Lower leg skin (tissue), 4 donors: ENCODE measurements at places on chromosomes 7 and 10. TPM values are rescaled to one million over a fixed set of nuclear protein-coding genes. Genes with fewer than 3 reads are reported as not detected.

GRCh38 chr10:27664461-27664860 is 81.2 kb downstream of the MKX start:
- no peak for DNase-seq

DNA sequence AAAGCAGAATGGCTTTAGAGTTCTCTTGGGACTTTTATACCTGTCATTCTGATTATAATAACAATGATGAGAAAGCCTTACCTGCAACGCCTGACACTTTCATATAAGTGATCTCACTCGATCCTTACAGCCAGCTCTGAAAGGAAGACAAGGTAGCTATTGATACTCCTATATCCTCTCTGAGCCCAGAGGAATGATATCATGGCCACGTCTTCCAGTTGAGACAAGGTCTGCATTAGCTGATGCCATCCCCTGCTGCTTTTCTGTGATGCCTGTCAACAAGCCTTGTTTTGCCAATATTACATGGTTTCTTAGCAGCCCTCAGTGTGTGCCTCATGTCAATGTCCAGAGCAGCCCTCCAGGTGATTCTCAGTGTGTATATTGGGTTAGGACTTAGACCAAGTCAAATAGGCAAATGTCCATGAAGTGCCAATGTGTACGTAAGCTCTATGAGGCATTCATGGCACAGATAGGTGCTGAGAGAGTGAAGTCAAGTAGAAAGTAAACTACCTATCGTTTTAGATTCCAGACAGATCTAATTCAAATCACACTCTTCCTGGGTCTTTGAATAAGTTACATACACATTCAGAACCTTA is 405.9 kb downstream of the ADRA2A start:
- no peak for DNase-seq

GRCh38 chr10:13219685-13220670 is 14.2 kb downstream of the UCMA start:
- DNase-seq: no peak

GRCh38 chr10:124586142-124586541 is 124.5 kb downstream of the LHPP start:
- DNase-seq: no peak

DNA sequence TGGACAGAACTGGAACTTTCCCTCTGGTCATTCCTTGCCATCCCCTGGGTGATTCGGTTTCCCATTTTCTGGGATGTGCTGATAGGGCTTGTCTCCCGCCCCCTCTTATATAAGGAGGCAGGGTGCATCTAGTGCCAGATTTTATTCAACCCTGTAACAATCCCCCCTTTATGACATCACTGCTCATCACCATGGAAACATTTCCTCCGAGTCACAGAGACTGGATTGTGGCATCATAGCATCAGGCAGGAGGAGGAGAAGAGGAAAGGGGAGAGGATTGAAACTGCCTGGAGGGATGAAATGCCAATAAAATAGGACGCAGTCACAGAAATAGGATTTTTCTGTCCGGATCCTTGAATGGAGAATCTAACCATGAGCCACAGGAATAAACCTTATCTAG is 25.0 kb downstream of the SORCS3 start:
- no peak for DNase-seq

DNA sequence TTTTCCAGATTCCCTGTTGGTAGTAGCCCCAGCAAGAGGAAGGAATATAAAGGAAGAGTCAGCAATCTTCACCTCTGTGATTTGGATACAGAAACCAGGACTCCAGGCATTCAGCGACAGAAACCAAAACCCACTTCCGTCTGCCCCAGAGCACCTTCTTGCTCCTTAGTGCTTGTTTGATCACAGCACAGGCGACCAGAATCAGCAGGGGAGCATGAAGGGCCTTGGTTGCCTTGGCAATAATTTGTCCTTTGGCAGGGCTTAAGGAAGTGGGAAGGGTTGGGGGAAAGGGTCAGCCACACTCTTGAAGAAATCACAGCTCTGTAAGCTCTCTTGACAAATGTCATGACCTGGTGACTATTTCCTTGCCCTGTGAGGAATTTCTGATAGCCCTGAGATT is 379.6 kb downstream of the OTUD1 start:
- no peak for DNase-seq

GRCh38 chr10:50025627-50026026 is 37.4 kb downstream of the AGAP6 start:
- DNase-seq: no peak

DNA sequence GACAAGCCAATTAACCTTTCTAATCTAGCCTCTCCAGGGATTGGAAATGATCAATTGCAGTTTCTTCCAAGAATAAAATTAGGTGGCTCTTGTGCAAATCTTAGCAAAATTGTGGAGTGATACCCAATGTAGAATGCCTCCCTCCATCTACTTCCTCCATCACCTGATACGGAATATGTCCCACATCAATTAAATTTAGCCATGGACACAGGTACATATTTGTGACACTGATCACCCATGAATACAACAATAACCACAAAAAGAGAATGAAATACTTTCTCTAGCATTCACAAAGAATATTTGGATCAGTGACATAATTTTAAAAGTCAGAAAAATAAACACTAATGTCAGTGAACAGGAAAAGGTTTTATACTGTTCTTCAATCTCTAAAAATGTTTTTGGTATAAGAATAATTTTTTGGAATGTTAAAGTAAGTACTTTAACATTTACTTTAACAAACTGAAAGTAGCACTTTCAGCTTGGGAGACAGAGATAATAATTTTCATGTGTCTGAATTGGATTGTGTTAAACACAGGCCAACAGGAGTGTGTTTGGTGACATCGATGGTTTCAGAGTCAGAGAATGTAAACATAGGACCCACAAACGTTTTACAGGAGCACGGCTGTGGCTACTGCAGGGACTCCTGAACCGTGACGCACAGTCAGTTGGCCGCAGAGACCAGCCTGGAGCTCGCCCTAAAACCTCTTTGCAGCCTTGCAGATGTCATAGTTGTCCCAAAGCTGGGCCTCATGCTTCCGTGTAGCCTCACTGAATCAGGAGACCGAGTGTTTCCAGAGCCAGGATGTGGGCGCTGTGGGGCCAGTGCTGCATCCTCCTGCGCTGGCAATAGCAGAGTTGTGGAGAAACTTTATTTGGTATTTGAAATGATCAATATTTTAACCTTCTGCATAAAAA is 7.2 kb downstream of the RBM20 start:
- DNase-seq: no peak

- DNase-seq: peak; percentile 78
Measured at GRCh38 chr10:44966816-44967509, 7.4 kb downstream of the RASSF4 start.

GRCh38 chr10:30734901-30735300 is 105.3 kb upstream of the LYZL2 start:
- no peak for DNase-seq

GRCh38 chr10:116151076-116151475 is 121.9 kb downstream of the GFRA1 start:
- DNase-seq: no peak

DNA sequence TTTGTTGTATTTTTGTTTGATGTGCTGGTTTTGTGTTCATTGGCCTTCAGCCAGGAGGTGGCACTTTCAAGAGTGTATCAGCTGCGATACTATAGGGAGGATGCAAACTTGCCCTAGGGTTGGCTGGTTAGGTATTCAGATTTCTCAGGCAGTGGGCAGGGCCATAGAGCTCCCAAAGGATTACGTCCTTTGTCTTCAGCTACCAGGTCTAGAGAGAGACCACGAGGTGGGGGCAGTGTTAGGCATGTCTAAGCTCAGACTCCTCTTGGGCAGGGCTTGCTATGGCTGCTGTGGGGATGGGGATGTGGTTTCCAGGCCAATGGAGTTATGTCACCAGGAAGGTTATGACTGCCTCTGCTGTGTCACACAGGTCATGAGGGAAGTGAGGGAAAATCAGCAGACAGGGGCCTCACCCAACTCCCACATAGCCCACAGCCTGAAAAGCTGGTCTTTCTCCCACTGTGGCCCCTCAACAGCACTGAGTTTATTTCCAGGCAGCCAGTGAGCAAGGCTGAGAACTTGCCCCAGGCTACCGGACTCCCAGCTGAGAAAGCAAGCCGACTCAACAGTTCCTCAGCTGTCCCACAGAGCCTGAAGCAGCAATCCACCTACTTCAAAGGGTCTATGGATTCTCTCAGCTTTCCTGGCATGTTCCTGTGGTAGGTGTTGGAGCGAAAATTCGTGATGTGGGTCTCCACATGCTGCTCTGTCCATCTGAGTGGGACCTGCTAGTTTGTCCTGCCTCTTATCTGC is 227.4 kb upstream of the COBL start:
- DNase-seq: no peak

GRCh38 chr7:76189276-76189675 is 12.4 kb upstream of the SRRM3 start:
- no peak for DNase-seq

DNA sequence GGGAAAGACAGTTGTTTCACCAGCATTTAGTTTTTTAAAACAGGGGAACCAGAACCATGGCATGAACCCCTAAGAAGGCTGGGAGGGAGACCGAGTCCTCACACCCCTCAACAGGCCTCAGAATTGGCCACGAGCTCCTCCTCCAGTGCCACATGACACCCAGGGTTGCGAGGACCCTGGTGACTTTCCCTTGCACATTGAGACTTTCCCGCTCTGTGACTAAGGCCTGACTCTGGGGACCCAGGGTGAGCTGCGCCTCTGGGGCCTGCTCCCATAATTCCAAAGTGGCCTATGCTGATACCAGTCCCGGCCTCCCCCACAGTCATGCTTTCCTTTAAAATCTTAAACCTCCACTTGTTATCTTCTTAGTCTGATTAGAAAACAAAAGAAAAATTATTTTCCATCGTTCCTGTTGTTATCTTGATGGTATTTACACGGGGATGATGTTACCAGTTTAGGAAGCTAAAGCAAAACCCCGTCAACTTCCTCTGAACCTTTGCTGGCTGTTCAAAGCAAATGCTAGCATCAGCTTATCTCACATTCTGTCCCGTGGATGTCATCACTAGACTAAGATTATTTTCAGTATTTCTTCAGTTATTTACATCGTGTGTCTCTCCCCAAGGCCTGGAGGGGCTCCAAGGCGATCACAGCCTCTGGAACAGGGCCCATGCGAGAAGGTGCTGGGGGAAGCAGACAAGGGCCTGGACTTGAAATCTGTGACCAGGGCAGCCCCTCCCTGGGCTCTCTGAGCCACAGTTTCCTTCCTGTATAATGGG is 42.1 kb downstream of the FAM53B start:
- DNase-seq: no peak

DNA sequence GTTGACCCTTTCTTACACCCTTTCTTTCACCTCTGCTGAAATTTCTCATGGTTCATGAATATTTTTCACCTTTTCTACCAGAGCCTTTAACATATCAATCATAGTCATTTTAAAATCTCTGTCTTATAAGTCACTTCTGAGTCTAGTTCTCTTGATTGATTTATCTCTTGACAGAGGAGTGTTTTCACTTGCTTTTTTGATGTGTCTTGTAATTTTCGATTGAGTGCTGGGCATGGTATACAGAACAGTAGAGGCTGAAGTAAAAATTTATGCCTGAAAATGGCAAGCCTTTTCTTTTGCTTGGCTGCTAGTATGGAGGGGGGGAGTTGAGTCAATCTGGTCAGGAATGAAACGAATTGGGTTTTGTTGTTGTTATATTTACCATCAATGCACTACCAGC is 41.2 kb upstream of the NPTX2 start:
- DNase-seq: no peak

DNA sequence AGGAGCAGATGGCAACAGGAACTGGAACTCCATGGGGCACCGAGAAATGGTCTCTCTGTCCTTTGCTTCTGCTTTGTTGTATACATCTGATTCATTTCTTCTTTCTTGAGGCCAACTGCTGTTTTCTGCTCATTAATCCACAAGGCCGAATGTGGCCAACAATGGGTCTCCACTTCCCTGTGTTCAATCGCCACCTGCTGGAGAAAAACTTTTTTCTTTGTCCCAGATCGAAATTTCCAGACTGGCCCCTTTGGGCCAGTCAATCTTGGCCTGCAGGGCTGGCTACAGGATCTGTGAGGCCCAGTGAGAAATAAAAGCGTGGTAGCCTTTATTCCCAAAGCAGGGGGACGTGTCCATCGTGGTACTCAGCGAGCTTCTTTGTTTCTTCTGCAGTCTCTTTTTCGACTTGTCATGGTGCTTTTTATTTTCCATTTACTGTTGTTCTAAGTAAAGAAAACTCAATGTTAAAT is 58.8 kb downstream of the PARP12 start:
- no peak for DNase-seq

DNA sequence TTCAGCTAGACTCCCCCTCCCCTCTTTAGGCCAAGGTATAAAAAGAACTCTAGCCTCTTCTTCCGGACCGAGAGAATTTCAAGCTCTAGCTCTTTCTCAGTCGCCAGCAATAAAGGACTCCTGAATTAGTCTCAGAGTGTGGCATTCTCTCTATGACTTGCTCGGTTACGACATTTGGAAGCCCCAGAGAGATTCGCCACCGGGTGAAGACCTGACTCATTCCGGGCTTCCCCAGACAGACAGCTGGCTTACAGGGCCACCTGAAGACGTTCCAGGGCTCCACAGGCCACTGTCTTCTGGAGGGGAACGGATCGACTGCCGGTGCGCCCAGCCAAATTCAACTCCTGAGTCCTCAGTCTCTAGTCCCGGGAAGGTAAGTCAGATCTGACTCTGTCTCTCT is at the start of gene AKR1B15:
Gene AKR1B15 (plus strand): TSS at position 234 of the 400 bp plus-strand sequence. CDS start 15,510 bp downstream, outside the sequence.
- peak; percentile 43 for DNase-seq

DNA sequence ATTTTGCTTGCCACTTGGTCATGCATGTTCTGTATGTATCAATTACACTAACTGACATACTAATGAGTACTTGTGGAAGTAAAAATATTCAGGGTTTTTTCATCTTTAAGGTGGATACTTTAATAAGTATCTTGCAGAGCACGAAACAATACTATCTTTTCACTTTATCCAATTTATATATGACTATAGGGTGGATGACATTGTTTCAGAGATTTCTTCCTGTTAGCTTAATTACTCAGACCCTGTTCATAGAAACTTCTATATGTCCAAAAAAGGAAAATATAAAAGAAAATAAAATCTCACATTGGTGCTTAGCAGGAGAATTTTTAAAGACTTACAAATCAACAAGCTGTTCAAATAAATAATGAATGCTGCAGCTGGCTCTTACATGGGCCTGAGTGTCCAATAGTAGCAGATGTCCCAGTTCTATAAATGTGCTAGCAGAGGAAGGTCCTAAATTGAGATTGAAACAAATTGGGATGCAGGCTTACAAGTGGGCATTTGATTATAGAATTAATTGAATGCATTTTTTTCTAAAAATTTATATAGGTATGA is 91.5 kb upstream of the THSD7A start:
- DNase-seq: no peak

MBLAC1 gene
- total RNA-seq: 4.9 TPM

PHKG1 gene
- 3.7 TPM for total RNA-seq

RAMP3 gene
- 43.5 TPM for total RNA-seq

GSAP gene
- total RNA-seq: 9.7 TPM

TAS2R3 gene
- 0.46 TPM for total RNA-seq

CYP3A4 gene
- 4.8 TPM for total RNA-seq

CPED1 gene
- 3.8 TPM for total RNA-seq

CABCOCO1 gene
- not detected for total RNA-seq
